ENCODE measurements at places on chromosomes 2 and 18.

- no peak for ATAC-seq
These were observed 69.8 kb downstream of the ANKRD12 start for GRCh38 chr18:9206421-9206820.

GRCh38 chr2:214737188-214737587 lies 72.3 kb downstream of the BARD1 start:
- ATAC-seq, result peak; percentile 76

DNA sequence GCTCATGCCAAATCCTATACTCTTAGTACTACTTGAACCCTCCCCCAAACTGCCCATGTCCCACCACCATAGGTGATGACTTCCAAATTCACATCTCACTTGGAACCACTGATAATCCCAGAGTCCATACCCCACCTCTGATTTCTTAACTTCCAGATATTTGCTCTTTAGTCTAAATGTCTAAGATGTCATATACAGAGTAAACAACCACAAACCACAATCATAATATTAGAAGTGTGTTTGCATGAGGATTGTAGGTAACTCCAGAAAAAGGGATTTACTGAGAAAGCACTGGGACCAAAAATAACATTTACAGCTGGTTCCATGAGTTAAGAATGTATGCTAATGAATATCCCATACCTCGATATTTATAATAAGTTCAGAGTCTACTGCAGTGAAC lies 146.2 kb downstream of the ZNF385B start:
- no peak for ATAC-seq

DNA sequence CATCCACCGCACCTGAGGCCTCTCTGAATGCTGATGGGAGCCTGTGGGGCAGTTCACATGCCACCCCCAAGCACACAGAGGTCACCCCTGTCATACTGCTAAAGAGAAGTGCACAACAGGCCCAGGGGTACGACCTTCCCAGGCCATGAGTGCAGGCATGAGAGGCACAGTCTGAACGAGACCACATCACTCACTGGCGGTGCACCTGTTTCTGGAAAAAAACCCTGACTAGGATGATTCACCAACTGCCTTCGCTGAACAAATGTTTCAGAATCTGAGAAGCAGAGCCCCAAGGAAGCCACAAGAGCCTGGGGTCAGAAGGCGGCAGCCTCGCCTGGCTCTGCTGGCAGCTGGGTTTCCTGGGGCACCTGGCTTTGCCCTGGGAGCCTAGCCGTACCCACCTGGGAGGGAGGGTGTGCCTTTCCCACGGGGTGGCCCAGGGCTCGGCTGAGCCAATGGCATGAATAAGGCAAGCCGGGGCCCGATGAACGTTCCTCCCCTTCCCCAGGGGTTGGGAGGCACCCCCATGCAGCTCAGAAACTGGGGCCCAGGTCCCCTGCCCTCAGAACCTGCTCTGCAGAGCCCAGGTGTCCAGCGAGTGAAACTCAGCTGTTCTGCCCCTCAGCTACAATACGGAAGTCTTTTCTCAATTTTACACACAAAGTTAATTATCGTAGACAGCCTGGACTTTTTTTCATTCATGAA lies 73.8 kb downstream of the HDAC4 start:
- peak; percentile 80 for ATAC-seq

DNA sequence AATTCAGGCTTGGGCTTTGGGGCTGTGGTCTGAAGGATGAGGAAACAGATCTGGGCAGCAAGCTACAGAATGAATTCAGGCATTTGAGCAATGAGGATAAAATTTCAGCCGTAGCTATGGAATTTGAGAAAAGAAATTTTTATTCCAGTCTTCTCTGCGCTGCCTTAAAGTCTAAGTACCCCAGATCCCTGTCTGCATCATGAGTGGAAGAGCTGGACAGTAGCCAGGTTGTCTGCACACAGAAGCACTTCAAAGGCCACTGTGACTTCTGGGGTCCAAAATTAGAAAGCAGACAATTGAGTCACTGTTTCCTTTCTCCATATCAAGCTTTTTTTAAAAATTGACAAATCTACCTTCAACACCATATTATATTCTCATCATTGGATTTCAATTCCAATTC lies 787.6 kb upstream of the GCFC2 start:
- no peak for ATAC-seq

DNA sequence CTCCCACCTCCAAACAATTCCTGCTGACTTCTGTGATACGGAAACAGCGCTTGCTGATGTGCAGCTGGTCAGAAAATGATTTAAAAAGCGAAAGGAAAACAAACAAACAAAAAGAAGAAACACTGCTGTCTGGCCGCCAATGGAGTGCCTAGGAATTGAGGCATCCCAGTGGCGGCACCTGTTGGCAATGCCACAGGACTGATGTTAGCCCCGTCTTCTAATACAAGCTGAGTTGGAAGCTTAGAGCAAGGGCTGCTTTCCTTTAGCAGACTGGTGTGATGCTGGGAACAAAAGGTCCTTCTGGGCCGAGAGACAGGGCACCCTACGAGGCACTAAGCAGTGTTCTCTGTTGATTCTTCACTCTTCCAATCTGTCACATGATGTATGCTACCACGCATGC lies 163.6 kb upstream of the REV1 start:
- ATAC-seq, result no peak

DNA sequence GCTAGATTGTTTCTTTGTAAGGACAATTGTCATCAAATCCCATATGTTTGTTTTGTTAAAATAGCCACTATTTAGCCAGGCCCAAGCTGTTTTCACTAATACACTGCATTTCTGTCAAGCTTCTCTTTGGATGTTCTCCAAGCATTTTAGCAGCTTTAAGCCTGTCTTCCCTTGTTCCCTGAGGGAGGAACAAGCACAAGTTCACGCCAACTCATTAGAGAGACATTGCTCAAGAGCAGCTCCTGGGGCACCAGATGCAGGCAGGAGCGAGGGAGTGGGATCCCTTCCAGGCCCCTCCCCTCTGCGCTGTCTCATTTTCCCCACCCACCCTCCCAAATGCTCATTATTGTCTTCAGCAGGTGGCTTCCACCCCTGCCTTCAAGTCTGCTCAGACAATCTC lies 32.6 kb upstream of the PPP3R1 start:
- no peak for ATAC-seq

GRCh38 chr2:229832510-229832898 lies 89.3 kb downstream of the TRIP12 start:
- ATAC-seq, result no peak

DNA sequence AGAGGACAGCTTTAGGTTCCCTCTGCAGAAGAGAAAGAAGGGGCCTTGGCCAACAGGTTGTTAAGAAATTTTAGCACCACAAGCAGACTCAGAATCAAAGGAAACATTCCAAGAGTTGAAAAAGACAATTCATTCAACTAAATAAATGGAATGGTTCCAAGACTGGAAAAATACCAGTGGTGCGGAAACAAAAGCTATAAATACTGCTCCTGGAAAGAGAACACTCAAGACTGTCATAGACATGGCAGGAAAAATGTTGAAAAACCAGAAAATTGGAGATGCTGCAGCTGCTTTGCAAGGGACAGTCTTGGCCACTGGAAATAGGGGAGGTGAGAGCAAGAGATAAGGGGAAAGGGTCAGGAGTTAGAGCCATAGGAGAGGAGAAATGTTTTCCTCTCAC lies 312.7 kb upstream of the CYRIA start:
- no peak for ATAC-seq

GRCh38 chr2:161681046-161681445 lies 56.8 kb downstream of the SLC4A10 start:
- ATAC-seq, result no peak

DNA sequence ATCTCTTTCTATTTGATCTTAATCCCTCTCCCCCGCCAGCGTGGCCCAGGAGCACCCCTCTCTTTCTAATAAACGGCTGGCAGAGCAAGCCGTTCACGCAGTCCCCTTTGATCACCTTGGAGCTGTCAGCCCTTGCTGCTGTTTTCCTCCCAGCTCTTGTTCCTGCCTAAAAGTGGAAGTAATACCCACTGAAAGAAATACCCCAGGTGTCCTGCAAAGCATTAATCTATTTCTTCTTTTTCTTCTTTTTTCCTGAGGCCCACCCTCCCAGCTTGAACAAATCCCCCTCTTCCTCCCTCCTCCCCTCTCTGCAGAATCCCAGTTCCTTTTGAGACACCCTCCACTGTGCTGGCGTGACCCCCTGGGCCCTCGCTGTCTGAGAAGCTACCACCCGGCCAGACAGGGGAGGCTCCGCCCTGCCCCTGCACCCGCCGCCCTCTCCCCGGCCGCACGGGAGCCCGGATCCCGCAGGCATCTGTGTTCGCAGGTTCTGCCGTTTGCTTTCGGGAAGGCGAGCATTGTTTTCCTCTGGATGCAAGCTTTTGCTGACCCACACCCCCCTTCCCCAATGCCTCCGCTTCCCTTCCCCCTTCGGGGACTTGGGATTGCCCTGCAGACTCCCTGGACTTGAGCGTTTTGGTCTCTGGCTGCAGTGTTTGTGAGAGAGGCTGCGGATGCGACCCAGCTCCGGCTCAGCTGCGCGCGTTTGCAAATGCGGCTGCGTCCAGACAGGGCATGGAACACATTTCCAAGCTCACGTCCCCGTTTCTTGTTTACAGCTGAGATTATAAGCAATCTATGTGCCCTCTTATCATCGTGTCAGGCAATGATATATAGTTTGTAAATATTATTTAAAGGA lies 631.5 kb downstream of the NYAP2 start:
- peak; percentile 82 for ATAC-seq

- no peak for ATAC-seq
These were observed 51.7 kb downstream of the CLHC1 start for GRCh38 chr2:55180374-55180773.

GRCh38 chr2:177282787-177283572 lies 18.5 kb upstream of the NFE2L2 start:
- no peak for ATAC-seq

- ATAC-seq, result no peak
These were observed 286.0 kb downstream of the ZEB2 start for GRCh38 chr2:144233733-144234541.

- peak; percentile 55 for ATAC-seq
These were observed 9.0 kb upstream of the SLC35F6 start for GRCh38 chr2:26754972-26755670.

DNA sequence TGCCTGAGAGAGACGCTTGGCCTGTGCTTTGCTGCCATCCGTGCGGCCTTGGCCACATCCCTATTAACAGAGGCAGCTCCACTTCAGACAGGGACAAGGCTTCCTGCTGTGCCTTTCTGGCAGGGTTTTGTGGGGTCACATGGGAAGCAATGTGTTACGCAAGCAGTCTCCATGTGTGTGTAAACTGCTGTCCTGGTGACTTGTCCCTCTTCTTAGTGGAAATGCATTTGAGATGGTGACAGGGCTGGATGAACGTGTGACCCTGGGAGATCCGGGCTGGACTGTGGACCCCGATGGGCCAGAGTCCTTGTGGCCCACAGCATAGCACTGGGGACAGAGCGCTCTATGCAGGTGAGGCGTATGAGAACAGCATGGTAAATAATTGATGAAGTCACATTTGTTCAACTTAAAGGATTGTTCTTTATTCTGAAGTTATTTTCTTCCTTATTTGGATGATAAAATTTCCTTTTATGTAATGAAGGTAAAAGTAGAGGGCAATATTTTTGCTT lies 23.2 kb downstream of the ASB1 start:
- ATAC-seq, result no peak

- ATAC-seq, result no peak
These were observed 50.2 kb upstream of the RAPGEF4 start for GRCh38 chr2:172685467-172685866.

GRCh38 chr2:67880291-67880761 lies 182.5 kb downstream of the C1D start:
- ATAC-seq, result no peak

- ATAC-seq, result no peak
These were observed 97.2 kb upstream of the TMEM18 start for GRCh38 chr2:774436-774835.

DNA sequence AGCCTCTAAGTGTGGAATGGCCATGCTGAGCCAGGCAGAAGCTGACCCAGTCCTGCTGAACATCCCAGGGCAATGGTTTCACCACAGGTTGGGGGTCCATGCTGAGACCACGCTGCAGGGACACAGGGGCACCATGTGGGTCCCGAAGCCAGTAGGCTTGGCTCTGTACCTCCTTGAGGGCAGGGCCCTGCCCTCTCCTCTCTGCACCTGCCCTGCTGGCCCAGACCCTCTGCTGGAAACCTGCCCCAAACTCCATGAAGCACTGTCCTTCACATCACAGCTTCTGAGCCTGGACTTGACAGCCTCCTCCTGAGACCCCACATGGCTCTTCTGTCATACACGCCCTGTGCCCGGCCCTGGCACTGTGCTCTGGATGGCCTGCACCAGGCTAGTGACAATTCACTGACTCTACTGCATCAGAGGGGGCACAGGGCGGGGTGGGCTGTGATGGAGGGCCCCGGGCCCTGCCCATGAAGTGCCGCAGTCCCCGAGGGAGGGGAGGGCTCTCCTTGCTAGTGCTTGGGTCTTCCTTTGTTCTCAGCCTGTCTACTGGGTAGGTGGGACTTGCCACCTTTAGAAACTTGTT lies 24.7 kb downstream of the HS6ST1 start:
- ATAC-seq, result no peak

DNA sequence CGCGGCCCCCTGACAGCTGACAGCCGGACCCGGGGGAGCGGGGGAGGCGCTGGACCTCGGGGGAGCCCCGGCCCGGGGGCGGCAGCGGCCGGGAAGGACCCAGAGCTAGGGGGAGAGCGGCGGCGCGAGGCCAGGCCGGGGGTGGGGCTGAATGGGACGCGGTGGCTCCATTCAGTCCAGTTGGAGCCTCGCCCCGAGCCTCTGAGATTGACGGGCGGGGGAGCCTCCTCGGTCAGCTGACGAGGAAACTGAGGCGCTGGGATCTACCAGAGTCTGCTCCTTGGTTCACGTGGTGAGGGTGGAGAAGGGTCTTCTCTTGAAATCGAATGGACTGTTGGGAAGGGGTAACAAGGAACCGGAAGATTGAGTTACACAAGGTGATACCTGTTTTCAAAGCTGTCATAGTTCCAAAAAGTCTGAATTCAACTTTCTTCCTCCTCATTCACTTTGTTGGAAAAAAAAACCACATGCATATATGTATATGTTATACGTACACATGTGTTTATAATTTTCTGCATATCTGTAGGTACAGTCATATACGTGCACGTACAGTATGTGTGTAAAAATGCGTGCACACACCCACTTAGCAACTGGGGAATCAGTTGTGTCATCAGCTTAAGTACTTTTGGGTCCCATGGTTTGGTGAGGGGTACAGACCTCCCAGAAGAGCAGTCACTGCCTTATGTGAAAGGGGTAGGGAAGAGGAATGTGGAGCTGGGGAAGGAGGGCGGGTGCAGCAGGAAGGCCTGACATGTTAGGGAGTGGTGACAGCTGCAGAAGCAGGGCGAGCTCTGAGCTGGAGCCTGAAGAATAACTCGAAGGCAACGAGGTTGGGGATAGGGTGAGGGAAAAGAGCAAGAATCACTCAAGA lies 628 bp downstream of the PPP1R7 start:
- ATAC-seq, result no peak

DNA sequence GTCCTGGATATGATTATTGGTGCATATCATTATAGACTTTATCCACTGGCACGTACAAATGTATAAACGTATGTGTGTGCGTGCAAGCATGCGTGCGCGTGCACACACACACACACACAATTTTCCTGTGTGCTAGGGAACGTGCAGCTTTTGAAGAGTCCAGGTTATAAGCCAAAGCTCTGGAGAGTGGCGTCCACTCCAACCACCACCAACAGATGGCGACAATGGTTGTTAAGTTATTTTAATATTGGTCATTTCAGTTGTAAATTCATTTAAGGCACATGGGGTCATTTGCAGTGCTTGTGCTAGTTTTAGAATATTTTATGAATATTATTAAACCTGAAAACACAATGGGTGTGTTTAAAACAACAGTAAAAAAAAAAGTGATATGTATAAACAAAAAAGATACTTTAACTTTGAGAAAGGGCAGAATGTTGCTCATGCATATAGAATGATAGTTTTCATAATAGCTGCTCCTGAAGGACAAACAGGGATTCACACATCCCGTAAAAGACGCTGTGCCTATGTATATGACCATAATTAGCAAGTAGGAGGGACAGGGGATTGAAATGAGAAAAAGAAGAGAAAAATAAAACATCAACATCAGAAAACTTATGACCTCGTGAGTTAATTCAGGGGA lies 124.2 kb upstream of the ITGB6 start:
- ATAC-seq, result no peak
